ENCODE measurements at places on chromosomes 1 and 21.

GRCh38 chr1:109482791-109483671, 674 bp upstream of the ATXN7L2 start:
- DNase-seq, result no peak

- no peak for DNase-seq
Observed at GRCh38 chr21:29025328-29025713, 853 bp downstream of the USP16 start.

DNA sequence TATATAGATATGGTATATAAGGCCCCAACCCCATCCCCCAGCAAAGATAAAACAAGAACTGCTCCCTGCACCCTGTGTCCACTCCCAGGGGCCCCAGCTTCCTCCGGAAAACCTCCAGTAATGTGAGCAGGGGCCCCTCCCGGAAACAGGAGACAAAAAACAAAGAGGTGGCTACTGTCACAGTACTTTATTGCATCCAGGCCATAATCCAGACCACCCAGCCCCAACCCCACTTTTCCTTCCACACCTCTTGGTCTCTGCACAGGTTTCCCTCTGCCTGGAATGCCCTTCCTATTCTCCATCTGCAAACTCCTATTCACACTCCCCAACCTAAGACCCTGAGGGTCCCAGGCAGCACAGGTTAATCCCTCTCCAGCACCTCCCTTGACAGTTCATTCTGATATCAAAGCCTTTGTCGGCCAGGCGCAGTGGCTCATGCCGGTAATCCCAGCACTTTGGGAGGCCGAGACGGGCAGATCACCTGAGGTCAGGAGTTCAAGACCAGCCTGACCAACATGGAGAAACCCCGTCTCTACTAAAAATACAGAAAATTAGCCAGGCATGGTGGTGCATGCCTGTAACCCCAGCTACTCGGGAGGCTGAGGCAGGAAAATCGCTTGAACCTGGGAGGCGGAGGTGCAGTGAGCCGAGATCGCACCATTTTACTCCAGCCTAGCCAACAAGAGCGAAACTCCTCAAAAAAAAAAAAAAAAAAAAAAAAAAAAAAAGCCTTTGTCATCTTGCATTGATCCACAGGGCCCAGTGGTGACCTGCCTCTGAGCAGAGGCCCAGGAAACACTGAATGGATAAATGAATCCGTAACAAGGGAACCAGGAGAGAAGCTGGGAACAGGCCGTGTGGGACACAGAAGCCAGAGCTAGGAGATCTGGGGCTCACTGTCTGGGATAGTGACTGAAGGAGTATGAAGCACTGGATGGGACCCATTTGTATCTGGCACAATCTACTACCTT, 2.3 kb upstream of the AUNIP start:
- DNase-seq, result no peak

GRCh38 chr1:155890251-155890650, 20.9 kb downstream of the RIT1 start:
- DNase-seq, result no peak

DNA sequence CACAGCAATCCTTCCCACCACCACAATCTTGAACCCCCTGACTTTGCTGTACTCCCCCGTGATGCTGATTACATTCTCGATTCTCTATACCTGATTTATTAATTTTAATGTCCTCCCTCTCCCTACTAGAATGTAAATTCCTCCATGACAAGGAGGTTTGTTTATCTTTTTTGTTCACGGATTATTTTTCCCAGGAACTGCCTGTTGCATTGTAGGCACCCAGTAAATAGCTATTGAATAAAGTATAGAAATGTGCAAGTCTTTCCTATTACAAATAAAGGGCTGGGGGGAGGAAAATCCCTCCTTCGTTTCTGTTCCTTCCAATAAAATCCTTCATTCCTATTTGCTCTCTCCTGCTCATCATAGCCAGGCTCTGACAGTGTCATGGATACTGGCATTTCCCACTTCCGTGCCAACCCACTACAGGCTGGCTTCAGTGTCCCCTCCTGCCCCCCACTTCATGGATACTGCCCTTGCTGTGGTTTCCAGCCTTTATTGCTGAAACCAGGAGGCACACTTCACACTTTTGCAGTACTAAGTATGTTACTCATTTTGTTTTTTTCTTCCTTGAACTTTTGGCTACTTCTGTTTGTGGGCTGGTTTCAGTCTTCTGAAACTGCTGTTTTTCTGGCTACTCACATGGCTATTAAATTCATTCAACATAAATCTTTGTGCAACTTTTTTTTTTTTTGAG, 7.5 kb downstream of the KIF1B start:
- DNase-seq, result no peak

DNA sequence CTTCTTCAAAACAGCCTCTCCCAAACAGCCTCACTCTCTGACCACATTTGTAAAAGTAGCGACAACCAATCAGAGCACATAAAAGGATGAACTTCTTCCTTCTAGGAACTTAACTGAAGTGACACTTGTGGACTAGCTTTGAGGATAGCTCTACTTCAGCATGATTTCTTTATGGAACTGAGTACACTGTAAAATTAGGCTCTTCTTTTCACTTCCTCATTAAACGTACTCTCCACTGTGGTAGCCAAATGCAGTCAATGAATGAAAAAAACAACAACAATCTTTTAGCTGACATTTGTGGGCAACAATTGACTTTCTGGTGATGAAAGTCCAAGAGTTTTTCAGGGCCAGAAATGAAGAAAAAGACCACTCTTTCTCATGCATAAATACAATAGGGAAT, 9.6 kb downstream of the LRRC53 start:
- no peak for DNase-seq

All from stimulated activated CD4-positive, alpha-beta T cell treated with anti-CD3 and anti-CD28 coated beads, Interleukin-1b, Interleukin-23, amount 100 ng/mL, for 24 hours (primary cell).